NB4 (cell line): ENCODE measurements at places on chromosomes 6 and 20.
A peak's percentile ranks its signal among the peaks of the same experiment; 100 is the strongest.

DNA sequence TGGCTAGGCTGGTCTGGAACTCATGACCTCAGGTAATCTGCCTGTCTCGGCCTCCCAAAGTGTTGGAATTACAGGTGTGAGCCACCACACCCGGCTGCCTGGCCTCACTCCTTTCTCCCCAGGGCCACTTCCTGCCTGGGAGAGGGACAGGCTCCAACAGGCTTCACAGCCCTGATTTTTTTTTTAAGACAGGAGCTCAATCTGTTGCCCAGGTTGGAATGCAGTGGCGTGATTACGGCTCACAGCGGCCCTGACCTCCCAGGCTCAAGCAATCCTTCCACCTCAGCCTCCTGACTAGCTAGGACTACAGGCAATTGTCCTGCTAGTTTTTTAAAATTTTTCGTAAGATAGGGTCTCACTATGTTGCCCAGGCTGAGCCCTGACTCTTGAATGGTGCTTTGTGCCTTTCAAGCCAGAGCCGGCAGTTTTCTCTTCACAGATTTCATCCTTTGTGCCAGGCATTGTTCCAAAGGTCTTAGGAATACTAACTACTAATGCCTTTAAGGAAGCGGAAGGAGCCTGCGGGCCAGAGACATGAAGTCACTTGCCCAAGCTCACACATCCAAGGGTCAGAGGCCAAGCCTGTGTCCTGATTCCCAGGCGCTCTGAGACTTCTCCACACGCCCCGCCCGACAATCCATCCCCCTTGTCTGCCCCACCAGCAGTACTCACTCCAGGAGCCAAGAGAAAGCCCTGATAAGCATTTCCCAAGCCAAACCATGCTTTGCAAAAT, 19.2 kb downstream of the CAPN11 start:
- no peak for DNase-seq

GRCh38 chr6:111585974-111586315, 19.7 kb downstream of the TRAF3IP2 start:
- no peak for DNase-seq

- DNase-seq: peak; percentile 10
Measured at GRCh38 chr6:160996131-160996601, 4.6 kb downstream of the MAP3K4 start.

- DNase-seq: no peak
Measured at GRCh38 chr20:36856195-36856594, 19.7 kb upstream of the TLDC2 start.

DNA sequence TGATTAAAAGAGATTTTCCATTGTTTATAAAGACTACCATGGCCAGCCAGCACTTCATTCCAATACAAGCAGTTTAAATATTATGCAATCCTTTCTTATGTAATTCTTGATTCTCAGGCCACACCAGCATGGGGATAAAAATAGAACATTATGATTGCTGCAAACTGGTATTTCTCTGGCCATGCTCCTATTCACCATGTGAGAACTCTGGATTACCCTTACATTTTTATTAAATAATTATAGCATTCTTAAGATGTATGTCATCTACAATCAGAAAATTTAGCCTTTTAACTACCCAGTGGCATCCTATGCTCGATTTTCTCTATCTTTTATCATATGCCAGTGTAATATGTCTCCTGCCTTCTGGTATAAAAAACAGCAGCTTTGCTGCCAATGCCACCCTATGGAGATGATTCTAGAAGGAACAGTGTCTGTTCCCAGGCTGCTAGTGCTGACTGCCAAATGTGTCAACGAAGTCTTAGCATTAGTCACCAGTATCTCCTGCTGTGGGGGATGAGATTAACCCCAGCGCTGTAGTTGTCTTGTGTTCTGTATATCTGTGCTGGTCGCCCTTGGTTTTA, 501.4 kb downstream of the BCKDHB start:
- DNase-seq: peak; percentile 58

DNA sequence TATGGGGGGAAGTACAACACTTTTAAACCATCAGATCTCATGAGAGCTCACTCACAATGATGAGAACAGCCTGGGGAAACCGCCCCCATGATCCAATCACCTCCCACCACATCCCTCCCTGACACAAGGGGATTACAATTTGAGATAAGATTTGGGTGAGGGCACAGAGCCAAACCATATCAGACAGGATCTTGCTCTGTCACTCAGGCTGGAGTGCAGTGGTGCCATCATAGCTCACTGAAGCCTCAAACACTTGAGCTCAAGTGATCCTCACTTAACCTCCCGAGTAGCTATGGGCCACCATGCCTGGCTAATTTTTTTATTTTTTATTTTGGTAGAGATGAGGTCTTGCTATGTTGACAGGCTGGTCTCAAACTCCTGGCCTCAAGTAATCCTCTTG, 5.1 kb upstream of the IYD start:
- DNase-seq: no peak

GRCh38 chr6:98416027-98416426, 418.3 kb upstream of the POU3F2 start:
- DNase-seq: no peak

DNA sequence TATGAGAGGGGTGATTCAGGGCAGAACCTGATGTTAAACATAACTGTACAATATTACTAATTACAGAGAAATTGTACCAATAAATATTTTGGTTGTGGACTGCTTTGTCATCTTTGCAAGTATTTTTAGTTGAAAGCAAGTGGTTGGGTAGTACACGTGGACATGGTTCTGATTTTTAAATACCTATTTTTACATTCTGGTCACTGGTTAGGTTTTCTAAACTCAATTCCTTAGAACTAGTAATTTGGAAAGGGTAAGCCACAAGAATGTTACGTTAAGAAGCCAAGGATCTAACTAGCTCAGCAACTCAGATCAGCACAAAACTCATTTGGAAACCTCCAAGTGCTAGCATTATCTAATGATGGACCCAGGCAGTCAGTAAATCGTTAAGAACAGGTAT, 2.7 kb downstream of the EPB41L2 start:
- DNase-seq: no peak

DNA sequence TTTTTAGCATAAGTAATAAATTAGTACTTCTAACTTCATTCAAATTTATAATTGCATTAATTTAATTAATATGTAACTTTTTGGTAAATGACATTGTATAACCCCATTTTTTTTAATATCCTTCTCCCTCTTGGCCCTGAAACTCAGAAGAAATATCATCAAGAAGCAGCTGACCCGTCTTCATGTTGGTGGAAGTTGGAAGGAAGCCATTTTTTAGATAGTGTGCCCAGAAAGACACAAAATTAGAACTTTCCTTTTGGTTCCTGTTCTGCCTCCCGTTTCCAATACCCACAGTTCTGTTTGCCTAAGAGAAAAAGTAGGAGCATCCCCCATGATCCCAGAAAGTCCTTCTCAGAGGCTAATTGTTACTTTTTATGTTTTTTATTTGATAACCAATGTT, 65.5 kb downstream of the PLCB4 start:
- DNase-seq: no peak

DNA sequence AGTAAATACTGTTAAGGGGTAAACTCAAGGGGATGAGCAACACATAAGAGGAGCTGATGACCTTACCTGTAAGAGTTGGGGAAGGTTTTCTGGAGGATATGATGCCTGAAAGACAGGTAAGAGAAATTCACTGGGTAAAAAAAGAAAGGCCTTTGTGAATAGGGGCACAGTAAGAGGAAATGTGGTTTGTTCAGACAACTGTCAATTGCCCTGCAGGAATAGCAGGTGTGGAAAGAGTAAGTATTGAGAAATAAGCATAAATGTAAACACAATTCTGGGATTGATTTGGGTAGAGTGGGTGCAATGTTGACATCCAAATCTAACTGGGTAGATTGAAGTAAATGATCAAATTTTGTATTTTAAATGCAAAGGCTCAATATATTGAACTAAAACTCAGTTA, 670.0 kb downstream of the DHX35 start:
- no peak for DNase-seq

- DNase-seq: no peak
Measured at GRCh38 chr6:38119516-38119915, 300.0 kb downstream of the ZFAND3 start.

DNA sequence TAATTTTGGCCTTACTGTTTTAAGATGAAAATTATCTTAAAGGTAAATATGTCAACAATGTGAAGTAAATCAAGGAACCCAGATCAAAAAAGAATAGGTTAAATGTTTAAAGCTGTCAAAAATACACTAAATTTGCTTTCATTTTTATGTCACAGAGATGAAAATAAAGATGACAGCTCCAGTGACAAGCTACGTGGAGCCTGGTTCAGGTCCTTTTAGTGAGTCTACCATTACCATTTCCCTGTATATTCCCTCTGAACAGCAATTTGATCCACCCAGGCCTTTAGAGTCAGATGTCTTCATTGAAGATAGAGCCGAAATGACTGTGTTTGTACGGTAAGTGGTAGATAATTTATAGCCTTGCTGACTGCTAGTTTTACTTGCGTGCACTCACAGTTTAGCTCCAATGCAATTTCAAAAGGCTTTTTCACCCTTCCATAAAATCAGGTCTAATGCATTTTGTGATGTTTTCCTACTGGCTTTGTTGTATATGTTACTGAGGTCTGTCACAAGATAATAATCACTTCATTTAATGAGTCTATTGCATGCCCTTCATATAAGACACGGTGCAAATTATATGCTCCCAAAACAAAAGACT, 1.9 kb downstream of the HEBP2 start:
- no peak for DNase-seq

- DNase-seq: no peak
Measured at GRCh38 chr6:163694988-163695398, 280.5 kb downstream of the QKI start.

- DNase-seq: no peak
Measured at GRCh38 chr6:9523462-9523861, 891.4 kb downstream of the TFAP2A start.

DNA sequence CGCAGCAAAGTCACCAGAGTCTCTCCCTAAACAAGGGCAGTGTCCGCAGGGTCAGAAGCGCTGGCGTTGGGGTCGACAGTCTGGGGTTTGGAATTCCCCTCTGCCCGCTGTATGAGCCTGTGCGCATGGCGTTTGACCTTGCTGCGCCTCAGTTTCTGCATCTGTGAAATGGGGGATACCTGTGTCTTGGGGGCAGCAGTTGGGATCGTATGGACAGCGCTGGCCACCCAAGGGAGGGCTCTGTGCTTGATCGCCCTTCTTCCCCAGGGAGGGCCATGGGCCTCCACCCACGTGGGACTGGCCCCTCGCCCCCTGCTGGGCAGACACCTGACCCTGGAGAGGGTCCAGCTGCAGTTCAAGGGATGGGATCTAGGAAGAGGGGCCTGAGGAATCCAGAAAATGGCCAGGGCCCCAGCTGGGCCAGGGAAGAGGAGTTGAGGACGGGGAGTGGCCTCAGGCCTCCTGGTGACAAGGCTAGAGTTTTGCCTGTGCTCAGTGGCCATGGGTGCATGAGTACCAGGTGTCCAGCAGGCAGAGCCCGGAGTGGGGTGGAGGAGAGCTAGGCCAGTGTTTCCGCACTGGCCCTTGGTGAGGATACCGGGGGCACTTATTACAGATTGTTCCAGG, 26.4 kb upstream of the PHACTR3 start:
- no peak for DNase-seq

DNA sequence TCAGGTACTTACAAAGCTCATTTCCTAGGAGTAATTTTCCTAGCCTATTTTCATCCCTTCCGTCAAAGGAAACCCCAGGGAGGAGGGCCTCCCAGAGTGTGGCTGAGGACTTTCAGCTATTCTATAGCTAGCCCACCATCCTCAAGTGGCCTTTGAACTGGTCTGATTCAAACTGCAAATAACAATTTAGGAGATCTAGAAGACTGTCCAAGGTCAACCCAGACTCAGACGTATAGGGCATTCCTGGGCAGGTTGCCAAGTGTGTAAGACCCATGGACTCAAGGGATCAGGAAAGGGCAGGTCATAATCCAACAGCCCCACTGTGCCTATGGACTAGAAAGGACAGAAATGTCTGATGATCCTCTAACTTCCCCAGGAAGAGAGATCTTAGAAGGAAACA, 2.1 kb upstream of the RRAGD start:
- no peak for DNase-seq

DNA sequence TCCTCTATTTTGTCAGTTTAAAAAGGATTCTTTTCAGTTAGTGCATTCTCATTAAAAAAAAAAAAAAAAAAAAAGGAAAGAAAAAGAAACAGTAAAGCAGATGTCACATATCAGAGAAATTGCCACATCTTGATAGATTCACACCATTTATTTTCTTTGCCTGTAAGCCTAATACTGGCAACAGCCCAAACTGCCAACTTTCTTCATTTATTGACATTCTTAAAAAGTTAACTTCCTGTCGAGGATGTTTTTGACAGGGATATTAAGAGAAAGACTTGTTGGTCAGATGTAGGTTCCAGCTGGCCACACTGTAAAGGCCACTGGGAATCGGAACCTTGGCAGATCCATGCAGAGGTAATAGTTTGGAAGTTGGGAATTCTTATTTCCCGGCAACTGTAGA, 332.6 kb downstream of the NRN1 start:
- no peak for DNase-seq

GRCh38 chr6:166763606-166764472, 136.8 kb upstream of the RPS6KA2 start:
- DNase-seq: peak; percentile 94

DNA sequence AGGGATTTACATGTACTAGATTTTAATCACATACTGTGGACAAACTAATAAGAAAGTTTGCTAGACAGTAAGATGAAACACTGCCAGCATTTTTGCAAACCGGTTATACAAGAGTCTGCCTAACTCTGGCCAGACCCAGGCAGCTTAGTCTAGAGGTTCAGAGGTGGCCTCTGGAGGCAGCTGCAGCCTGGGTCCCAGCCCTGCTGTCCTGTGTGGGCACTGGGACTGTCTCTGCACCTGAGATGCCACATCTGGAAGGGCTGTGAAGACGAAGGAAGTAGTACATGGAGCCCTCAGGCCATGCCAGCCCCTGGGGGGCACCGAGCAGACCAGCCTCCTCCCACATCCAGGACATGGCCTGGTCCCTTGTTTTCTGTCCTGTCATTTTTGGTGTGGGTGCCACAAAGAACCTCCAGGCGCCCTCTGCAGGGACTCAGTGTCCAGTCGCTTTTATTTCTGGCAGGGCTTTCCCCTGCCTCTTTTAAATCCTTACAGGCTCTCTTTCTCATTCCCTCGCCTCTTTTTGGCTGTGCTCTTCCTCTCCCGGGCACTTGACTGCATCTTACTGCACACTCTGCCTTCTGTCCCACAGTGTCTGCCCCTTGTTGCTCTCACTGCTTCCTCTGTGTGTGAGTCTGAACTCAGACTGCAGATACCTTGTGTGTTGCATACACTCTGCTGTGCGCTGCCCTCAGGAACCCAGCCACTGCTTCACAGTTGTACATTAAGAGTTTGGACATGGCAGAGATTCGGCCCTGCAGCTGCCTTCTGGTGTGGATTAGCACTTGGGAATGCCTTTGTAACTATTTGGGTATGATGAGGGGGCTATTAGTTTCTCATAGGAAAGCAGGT, 216.7 kb downstream of the ZDHHC14 start:
- DNase-seq: peak; percentile 66

DNA sequence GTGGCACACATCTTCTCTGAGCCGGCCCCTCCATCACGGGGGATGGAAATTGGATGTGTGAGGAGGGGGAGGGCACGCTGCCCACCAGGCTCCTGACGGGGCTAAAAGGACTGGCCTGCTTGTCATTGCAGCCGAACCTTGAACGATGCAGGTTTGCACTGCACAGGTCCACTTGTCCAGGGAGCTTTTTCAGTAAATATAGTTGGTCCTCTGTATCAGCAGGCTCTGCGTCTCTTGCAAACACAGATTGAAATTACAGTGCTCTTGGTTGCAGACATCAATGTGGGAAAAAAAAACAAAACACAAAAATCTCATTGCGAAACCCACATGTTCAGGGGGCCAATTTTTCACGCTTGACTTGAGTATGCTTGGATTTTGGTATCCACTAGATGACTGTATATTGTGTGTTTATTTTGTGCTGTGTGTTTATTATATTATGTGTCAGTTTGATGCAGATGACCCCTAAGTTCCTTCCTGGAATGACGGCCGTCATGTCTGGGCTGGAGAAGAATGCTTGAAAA, 29.2 kb downstream of the ERMARD start:
- DNase-seq: no peak
